G401 (cell line): ENCODE measurements at places on chromosomes 16 and 17. TPM values are rescaled to one million over a fixed set of nuclear protein-coding genes. Genes with fewer than 3 reads are reported as not detected.

The BEAN1 gene
- total RNA-seq, result not detected in 2 replicates

DNA sequence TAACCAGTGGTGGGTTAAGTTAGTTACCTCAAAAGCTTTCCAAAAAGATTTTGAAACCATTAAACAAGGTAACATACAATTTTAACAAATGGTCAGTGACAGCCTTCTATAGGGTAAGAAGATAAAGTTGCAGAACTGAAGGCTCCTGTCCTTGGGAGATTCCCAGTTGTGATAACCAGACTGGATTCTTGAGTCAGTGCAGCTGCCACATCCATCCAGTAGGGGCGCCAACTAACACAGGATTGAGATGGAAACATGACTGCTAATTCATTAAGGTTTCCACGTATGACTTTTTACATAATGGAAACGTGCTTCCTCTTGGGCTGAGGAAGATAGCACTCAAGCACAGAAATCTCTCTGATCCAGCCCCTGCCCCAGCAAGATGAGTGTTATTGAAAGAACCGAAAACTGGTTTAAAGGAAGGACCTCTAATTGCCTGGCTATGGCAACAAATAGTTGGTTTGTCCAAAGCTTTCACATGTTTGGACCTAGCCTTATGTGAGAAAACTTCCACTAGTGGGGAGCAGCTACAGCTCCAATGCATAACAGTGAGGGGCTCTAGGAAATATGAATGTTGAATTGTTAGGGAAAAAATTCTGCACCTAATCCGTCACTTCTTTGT is 269.8 kb upstream of the MYOCD start:
- DNase-seq, result no peak

The TP53TG3 gene
- total RNA-seq, result 2.1 TPM in 1 of 2 replicates, not detected in the other

GRCh38 chr17:8740486-8740885 is 4.2 kb downstream of the CCDC42 start:
- DNase-seq, result no peak

- DNase-seq, result no peak
Observed at GRCh38 chr16:9437115-9437514, 345.7 kb downstream of the HAPSTR1 start.

The RDM1 gene
- 2.2 and 4.7 TPM in 2 replicates for total RNA-seq

DNA sequence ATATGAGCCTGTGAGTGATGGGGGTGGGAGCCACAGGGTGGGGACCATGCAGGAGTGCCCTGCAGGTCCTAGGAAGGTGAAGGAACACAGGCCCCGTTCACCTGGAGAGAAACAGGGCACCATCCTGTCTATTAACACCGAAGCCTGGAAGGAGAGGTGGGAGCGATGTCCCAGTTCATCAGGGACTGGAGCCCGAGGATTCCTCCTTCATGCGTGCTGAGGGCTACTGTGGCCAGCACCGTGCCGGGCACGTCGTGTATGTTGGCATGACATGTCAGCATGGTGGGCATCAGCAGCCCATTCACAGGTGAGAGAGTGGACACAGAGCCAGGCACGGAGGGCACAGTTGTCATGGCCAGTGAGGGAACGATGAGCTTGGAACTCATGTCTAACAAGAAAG is 1.4 kb downstream of the WFIKKN2 start:
- DNase-seq, result no peak
